Activated CD8-positive, alpha-beta T cell treated with anti-CD3 and anti-CD28 coated beads for 36 hours (primary cell): ENCODE measurements at places on chromosomes 6 and 20. TPM values are rescaled to one million over a fixed set of nuclear protein-coding genes. Genes with fewer than 3 reads are reported as not detected.

Gene CCNC
- total RNA-seq: 75.4 TPM

Gene CBLN4
- total RNA-seq: not detected

Gene TPD52L2
- total RNA-seq: 44.6 TPM

Gene SSTR4
- total RNA-seq: not detected

Gene NHLRC1
- 0.18 TPM for total RNA-seq

Gene FOXQ1
- not detected for total RNA-seq

Gene COX4I2
- not detected for total RNA-seq

Gene HSPA1L
- total RNA-seq: 2.0 TPM

Gene ADRM1
- total RNA-seq: 115 TPM

Gene GPR63
- 0.92 TPM for total RNA-seq

Gene TDRD6
- total RNA-seq: not detected

Gene SLC32A1
- total RNA-seq: not detected

Gene SRMS
- not detected for total RNA-seq

Gene LAMA5
- 0.76 TPM for total RNA-seq

Gene BANF2
- total RNA-seq: not detected

Gene LPA
- not detected for total RNA-seq

Gene CNKSR3
- 0.45 TPM for total RNA-seq

Gene HLA-DQA2
- not detected for total RNA-seq

Gene RHAG
- total RNA-seq: not detected

Gene SLC17A1
- total RNA-seq: not detected

Gene LHFPL5
- not detected for total RNA-seq

Gene PSORS1C1
- not detected for total RNA-seq

Gene FERMT1
- 0.52 TPM for total RNA-seq

Gene FBXO30
- 3.1 TPM for total RNA-seq

Gene DEFB125
- not detected for total RNA-seq
